T-helper 1 cell (primary cell): ENCODE measurements at places on chromosomes 3 and 15.

DNA sequence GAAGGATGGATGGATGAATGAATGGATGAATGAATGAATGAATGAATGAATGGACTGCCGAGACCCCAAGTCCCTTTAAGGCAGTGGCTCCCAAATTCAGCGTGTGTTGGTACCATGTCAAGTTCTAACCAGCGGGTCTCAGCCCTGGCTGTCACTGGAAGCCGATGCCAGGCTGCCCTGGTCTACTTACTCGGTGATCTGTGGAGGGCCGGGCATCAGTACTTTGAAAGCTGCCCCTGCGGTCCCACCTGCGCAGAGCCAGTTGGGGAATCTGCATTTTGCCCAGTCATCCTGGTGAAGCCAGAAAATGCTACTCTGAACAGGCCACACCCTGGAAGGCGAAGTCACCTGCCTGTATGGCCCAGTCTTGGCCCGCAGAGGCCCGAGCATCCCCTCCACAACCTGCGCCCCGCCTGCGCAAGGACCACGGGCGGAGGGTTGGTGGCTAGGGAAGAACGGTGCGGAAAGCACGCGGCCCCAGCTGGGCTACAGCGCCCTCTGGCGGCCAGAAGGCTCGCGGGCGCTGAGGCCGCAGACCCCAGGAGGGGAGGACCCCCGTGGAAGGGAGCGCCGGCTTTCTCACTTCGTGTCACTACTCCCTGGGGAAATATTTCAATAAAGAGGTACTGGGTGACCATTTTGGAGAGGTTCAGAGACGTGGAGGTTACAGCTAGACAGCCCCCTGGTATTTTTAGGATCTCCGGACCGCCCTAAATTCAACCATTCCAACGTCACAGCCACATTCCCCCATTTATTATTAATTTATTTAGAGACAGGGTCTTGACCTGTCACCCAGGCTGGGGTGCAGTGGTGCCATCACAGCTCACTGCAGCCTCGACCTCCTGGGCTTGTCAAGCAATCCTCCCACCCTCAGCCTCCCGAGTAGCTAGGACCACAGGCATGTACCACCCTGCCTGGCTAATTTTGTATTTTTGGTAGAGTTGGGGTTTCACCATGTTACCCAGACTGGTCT is 34.9 kb downstream of the PRKCD start:
- DNase-seq: peak; percentile 48

DNA sequence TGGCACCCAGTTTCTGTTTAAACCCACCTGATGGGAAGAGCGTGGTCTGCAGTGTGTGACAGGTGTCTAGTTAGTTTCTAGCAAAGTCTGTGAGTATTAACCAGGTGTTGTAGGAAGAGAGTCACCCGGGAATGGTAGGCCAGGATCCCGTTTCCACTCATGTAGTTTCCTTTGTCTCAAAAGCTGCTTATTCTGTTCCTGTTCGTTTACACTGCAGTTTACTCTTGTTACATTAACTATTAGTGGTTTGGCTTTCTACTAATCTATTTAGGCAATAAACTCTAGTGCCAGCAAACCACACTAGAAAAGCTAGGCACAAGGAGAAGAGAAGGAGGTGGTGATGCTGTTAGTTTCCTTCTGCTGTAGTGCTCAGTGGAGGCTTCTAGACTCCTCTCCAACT is 32.7 kb downstream of the WDR76 start:
- DNase-seq: no peak

GRCh38 chr3:186630950-186631641 is 9.1 kb upstream of the FETUB start:
- DNase-seq: no peak

- DNase-seq: no peak
Observed at GRCh38 chr15:78641102-78641748, at the start of gene CHRNB4. TSS of gene CHRNB4 (minus strand) at chr15:78641210. CDS start at chr15:78641133, 77 bp downstream.

DNA sequence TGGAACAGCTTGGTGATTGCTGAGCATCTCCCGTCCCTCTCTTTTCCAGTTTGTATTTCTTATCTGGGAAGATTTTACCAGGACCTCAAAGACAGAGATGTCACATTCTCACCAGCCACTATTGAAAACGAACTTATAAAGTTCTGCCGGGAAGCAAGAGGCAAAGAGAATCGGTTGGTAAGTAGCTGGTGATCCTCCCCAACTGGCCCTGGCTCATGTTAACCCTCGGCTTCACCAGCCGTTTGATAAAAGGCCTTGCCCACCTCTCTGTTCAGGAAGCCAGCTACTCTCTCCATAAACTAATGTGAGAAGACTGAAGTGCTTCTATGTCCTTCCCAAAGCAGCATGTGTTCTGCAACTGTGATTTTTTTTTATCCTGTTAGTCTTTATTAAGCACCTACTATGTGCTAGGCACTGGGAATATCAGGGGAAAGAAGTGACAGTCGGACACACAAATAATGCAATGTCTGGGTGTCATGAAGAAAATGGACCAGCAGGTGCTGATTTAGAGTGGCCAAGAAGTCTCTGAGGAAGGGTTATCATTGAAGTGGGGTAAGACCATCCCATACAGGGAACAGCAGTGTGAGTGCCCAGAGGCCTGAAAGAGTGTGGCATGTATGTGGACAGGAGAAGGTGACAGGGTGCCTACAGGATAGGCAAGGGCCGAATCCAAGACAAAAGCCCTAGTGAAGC is 1.2 kb downstream of the MANF start:
- DNase-seq: no peak

- DNase-seq: no peak
Observed at GRCh38 chr15:55791551-55792400, 48.8 kb upstream of the PRTG start.

DNA sequence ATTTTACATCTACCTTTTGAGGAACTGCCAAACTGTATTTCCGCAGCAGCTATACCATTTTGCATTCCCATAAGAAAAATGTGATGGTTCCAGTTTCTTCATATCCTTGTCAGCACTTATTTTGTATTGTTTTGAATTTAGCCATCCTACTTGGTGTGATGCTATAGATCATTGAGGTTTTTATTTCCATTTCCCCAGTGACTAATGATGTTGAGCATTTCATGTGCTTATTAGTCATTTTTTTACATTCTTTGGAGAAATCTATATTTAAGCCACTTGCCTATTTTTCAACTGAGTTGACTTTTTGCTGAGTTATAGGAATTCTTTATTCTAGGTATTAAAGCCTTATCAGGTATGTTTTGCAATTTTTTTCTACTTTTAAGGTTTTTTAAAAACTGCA is 347.6 kb upstream of the RARB start:
- no peak for DNase-seq

DNA sequence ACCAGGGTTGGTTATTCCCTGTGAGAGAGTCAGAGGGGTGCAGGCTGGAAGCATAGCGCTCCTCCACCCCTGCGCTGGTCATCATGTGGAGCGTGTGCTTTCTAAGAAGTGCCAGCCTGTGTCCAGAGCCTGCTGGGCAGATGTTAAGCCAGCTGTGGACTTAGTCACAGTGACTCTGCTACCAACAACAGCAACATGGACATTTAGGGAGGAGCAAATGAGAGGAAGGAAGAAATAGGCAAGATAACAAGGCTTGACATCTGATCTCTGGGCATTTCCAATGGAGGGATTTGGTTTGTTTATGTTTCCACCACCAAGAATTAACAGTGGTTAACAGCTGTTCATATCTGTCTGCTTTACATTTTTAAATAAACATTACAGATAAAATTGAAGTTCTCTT is 36.4 kb upstream of the MYZAP start:
- DNase-seq: no peak

DNA sequence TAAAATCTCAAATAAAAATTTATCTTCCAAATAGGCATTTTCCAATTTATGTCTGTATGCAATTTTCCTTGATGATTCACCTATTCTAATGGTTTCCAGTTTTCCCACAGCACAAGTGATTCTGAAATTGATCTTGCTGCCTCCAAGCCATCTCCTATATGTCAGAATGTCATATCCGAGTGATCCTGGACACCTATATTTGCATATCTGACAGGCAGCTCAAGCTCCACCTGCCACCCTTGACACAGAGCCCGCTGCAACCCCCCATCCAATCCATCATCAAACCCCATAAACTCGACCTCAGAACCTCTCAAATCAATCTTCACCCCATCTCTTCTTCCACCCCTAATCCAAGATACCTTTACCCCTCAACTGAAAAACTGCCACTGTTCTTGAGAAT is 579.5 kb downstream of the EPHB1 start:
- DNase-seq: no peak

- no peak for DNase-seq
Observed at GRCh38 chr3:153762411-153763235, 358.6 kb upstream of the ARHGEF26 start.

DNA sequence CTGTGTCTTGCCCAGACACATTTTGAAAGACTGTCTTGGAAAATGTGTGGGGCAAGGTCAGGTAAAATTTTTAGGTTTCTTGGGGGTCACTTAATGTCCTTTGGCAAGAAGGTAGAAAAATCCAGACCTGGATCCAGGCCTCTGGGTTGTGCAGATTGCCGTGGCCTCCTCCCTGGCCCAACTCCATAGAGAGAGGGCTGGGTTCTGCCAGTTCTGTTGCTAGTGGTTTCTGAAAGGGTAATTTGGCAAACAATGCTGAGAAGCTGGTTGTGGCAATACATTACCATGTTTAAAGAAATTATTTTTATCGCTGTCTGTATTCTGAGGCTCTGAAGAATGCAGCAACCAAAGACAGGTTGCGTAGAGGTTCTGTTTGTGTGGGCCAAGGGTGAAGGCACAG is 20.2 kb upstream of the TMEM158 start:
- DNase-seq: no peak

DNA sequence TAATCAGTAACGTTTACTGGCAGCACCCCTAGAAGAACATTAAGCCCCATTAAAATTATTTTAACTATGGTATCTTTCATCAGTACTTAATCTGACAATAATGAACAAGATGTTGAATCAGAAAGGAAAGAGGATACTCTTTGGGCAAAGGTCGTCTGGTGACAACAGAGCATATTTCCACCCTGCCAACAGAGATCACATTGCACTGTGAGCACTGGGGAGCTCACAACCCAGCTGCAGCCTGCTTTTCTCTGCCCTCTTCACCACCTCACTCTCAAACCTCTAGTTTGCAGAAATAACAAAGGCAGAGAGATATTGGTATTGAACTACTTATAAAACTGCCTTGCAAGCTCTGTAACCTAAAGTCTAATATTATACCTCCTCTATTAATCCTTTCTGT is 130.0 kb downstream of the FBN1 start:
- DNase-seq: no peak
